ENCODE measurements at places on chromosomes 7 and 10. TPM values are rescaled to one million over a fixed set of nuclear protein-coding genes. Genes with fewer than 3 reads are reported as not detected.

DNA sequence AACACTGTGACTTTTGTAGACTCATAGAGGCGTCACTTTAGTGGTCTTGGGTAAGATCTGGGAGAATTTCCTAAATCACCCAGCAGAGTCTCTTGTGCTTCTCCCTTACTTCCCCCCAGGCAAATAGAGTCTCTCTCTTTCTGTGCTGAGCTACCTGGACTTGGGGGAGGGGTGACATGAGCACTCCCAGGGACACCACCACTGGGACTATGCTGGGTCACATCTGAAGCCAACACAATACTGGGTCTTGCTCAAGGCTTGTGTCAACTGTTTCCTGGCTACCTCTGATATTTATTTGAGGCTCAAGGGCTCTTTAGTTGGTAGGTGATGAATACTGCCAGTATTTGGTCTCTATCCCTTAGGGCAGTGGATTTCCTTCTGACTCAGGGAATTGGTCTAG lies 214.6 kb upstream of the TPK1 start:
- no peak for DNase-seq

GRCh38 chr7:113283861-113284260 lies 165.5 kb upstream of the SMIM30 start:
- DNase-seq, result no peak

RAMP3 gene
- not detected for total RNA-seq

DNA sequence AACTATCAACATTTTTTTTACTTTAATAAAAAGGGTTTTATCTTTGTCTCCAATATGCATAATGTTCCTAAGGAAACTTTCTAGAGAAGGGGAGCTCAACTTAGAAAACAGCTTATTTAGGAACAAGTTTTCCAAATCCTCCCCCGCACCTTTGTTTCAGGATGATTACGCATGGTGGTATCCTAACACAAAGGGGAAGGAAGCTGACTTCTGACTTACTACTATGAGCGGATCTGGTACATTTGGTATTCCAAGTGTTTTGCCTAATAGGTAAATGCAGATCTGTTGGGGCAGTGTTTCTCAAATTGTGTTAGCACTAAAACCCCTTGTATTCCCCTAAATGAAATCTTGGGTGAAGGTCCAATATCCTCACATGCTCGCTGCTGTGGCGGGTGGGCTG lies 229.3 kb upstream of the KLF14 start:
- DNase-seq, result no peak

SPDYE2 gene
- total RNA-seq, result not detected

- DNase-seq, result no peak
Measured at GRCh38 chr7:81114633-81115032, 195.8 kb upstream of the SEMA3C start.

DNA sequence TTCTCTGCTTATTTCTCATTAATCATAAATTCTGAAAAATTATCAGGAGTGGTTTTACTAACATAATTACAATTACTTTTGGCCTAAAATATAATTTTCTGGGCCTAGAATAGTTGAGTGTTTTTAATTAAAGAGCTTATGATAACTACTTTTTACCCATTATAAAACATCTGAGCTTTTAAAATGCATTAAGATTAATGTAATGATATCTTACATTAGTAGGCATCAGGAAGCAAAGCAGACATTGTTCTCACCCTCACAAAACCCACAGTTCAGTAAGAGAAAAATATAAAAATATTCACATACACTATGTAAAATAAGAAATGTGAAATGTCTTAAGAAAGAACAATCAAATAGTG lies 443.7 kb upstream of the SEMA3A start:
- DNase-seq, result no peak

GRCh38 chr7:158107806-158108205 lies 479.8 kb downstream of the PTPRN2 start:
- no peak for DNase-seq

GRCh38 chr7:105439174-105439893 lies 50.6 kb upstream of the SRPK2 start:
- no peak for DNase-seq

RTKN2 gene
- total RNA-seq, result 65.9 TPM

- no peak for DNase-seq
Measured at GRCh38 chr7:84792231-84792893, 394.5 kb downstream of the SEMA3D start.

DNA sequence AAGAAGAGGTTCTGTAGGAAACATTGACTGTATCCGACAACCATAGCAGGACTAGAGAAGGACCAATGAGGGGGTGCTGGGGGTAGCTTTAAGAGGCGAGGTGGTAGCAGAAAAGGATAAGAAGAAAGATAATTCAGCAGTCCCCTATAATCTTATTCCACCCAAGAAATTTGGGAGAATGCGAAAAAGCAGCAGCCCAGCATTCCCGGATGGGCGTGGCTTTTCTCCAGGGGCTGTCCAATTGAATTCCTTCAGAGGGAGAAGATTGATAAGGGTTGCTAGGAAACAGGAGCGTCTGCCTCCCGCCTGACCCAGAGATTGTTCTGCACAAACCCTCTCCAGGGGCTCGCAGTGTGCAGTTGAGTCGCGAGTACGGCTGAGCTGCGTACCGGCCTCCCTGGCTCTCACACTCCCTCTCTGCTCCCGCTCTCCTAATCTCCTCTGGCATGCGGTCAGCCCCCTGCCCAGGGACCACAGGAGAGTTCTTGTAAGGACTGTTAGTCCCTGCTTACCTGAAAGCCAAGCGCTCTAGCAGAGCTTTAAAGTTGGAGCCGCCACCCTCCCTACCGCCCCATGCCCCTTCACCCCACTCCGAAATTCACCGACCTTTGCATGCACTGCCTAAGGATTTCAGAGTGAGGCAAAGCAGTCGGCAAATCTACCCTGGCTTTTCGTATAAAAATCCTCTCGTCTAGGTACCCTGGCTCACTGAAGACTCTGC lies at the start of gene GRM3:
Gene GRM3 (plus strand): TSS at position 349 of the 721 bp plus-strand sequence. CDS start 121,237 bp downstream, outside the sequence.
- peak; percentile 96 for DNase-seq

DNA sequence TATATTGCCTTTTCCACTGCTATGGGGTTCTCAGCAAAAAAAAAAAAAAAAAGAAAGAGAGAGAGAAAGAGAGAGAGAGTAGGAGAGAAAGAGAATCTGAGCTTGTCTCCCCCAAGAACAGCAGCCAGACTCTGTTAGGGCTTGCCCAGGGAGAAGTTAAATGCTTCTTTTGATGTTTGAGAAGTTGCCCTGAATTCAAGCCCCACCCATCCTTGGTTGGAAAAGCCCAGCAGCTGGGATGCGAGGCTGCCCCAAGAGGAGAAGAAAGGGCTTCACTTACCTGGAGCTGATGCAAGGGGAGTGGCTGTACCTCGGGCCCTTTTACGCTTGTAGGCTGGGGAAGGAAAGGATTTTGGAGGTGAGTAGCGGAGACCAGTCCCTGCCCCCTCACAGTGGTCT lies 20.9 kb upstream of the MGMT start:
- DNase-seq, result no peak

PTF1A gene
- not detected for total RNA-seq

- peak; percentile 23 for DNase-seq
Measured at GRCh38 chr10:12717981-12718707, 283.4 kb downstream of the CCDC3 start.

GRCh38 chr7:85021101-85021704 lies 165.7 kb downstream of the SEMA3D start:
- peak; percentile 19 for DNase-seq

GRCh38 chr10:101063050-101063525 lies 1.3 kb downstream of the KAZALD1 start:
- DNase-seq, result no peak

DNA sequence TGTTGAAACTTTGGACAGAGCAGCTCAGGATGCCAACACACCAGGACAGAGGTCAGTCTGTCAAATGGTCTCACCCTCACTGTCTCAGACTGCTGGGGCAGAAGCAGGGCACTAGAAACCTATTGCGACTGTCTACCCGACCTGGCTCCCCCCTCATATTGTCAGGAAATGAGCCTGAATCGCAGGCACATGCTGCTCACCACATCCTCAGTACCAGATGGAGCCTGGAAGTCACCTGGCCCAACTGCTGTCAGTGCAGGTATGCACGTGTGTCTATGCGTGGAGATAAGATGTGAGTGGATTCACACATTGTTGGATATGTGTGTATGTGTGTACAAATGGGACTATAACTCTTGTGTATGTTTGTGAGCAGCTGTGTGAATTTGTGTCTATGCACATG lies 3.2 kb upstream of the CDHR1 start:
- no peak for DNase-seq

GRCh38 chr10:121242741-121243608 lies 355.3 kb downstream of the FGFR2 start:
- DNase-seq, result no peak

C10orf143 gene
- 1.6 TPM for total RNA-seq

LRRN3 gene
- 2.4 TPM for total RNA-seq

SLC29A3 gene
- 2.5 TPM for total RNA-seq

CFAP58 gene
- 0.53 TPM for total RNA-seq

DNA sequence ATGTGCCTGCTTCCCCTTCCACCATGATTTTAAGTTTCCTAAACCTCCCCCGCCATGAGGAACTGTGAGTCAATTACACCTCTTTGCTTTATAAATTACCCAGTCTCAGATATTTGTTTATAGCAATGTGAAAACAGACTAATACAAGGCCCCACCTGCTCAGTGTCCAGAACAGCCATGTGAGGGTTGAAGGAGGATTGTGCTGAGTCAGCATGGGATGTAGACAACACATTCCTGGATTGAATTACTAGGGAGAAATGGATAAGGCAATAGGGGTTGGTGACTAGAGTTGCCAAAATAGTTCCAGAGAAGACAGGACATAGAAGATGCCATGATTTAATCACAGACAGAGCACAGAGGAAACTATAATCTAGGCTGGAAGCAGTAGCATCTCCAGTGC lies 270.3 kb downstream of the GFRA1 start:
- DNase-seq, result no peak

- DNase-seq, result peak; percentile 29
Measured at GRCh38 chr10:110758898-110759297, 112.8 kb upstream of the PDCD4 start.

HOXA9 gene
- not detected for total RNA-seq

DNA sequence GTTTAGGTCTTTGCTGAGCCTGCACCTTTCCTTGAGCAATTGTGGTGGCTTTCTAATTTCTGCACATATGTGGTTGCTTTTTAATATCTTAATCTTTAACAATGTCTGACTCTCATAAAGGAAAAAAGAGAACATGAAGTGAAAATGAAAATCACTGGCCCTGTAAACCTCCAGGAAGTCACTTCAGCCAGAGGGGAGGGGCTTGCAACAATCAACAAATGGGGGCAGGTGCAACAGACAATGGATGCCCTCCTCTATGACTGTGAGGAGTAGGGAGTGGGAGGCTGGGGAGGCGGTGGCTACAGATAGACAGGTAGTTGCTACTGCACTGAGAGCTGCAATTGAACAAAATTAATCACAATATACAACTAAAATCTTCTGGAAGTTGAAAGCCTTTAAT lies 1377.4 kb downstream of the XPNPEP1 start:
- no peak for DNase-seq

DNA sequence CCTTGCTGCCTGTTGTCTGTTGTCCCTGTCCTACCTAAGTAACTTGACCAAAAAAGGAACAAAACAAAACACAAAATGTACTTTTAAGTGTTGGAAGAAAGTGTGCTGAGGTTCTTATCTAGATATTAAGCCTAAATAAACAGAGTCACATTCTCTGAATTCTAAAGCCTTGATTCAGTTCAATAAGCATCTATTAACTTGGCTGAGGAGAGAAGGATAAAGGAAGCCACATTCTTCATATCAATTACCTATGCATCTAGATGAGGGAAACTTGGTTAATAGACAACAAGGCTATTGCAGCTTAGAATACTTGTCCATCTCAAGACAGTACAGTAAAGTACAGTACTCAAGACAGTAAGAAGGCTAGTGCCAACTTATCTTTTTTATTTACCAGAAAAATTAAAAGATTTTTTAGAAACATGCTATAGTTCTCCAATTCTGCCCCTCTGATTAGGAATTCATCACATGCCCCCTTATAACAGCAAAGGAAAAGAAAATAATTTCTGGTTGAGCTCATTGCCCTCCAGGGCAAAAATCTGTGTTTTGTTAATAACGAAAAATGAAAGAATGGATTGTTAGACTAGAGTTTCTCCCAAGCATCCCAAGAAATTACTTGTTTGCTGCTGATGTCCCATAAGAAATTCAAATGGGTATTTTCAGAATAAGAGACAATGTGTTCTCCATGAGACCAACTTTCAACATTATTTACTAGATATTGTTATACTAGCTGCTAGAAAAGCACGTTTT lies 546.5 kb upstream of the SEMA3D start:
- no peak for DNase-seq

DNA sequence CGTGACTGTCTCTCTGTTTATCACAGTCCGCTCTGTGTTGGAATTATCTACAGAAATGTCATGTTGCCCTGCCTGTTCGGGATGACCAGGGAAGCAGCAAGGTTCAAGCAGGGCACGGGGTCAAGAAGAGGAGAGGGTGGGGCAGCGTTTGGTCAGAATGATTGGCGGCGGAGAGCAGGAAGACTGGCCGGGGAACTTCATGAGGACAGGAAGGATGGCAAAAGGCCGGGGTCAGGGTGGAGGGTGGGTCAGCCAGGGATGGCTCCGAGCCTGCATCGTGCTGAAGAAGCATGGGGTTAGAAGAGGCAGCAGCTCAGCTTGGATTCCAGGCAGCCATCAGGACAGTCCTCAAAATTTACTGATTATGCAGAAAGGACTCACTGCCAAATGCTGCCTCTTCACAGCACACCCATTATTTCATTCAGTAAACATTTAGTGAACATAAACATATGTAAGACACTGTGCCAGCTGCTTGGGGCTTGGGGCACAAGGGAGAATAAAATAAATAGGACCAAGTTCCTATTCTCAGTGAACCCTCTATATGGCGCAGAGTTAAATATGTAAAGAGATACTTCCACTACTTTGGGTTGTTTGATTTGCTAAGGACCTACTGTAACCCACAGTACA lies 42.8 kb downstream of the WNT2 start:
- DNase-seq, result no peak

DNA sequence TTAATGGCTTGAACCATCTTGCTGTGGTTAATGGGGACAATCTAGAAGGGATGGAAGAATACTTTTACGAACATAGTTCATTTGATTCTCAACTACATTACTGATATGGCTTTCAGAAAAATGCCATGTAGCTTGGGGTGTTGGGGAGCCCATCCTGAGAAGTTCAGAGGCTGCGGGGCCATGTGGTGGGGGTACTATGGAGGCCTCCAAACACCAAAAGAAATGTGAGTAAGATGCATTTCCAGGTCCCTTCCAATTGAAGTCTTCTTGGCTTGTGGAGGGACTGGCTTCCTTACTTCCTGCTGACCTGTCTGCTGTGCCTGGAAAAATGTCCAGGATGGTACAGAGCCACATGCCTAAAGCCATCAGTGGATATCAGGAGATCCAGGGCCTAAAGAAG lies 1.6 kb upstream of the MBL2 start:
- DNase-seq, result no peak

- DNase-seq, result no peak
Measured at GRCh38 chr7:69885431-69885830, 287.2 kb downstream of the AUTS2 start.

GRCh38 chr7:82257118-82257695 lies 186.4 kb downstream of the CACNA2D1 start:
- no peak for DNase-seq

TEX47 gene
- total RNA-seq, result not detected

GRCh38 chr10:99676426-99676825 lies 17.1 kb downstream of the ENTPD7 start:
- no peak for DNase-seq
